SJCRH30 (cell line): ENCODE measurements at places on chromosomes 4 and X. TPM values are rescaled to one million over a fixed set of nuclear protein-coding genes. Genes with fewer than 3 reads are reported as not detected.

DNA sequence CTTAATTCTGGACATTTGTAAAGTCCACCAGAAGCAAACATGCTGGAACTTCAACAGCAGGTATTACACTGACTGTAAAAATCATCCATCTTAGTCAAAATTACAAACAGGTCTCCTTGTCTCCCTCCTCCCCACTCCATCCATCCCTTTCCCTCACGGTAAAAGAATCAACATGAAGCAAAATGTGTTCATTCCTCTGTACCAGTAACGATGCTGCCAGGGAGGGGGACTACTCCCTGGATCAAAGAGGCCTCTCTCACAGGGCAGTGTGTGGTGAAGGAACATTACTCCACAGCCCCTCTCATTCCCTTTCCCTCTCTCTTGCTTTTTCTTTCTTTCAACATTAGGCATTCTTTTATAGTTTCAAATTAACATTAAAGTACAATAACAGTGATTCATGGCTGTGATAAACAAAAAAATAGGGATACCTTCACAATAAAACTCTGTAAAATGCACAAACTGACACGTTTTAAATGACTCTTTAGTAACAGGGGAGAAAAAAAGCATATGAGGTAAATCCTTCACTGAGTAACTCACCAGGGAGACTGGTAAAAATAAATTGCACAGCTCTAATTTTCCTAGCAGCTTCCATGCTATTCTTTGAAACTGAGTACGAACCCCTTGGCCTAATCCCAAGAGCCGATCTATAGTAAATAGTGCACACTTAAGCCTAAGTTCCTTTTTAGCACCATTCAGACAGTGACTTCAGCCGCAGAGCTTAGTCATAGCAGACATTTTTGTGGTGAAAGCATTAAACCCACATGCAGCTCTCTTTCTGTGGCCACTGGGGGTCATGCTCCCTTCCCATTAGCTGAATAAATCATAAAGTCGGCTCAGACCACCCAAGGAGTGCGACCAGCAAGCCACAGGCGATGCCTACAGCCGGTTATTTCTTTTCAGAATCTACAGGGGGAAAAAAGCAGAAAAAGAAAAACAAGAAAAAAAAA is 215.6 kb upstream of the GYPA start:
- no peaks in the 10 kb centered on the region for H3K36me3 ChIP-seq
- H3K27me3 ChIP-seq, result no peaks in the 10 kb centered on the region
- H3K27ac ChIP-seq, result peak overlapping the region; percentile 85
- peak overlapping the region; percentile 20 for H3K4me3 ChIP-seq
- peak; percentile 96 for DNase-seq

GRCh38 chrX:103495786-103496185 is 23.5 kb downstream of the RAB40A start:
- H3K36me3 ChIP-seq, result no peaks in the 10 kb centered on the region
- no peaks in the 10 kb centered on the region for H3K4me1 ChIP-seq
- no peaks in the 10 kb centered on the region for H3K27me3 ChIP-seq
- DNase-seq, result no peak
- H3K27ac ChIP-seq, result no peak overlapping the region

DNA sequence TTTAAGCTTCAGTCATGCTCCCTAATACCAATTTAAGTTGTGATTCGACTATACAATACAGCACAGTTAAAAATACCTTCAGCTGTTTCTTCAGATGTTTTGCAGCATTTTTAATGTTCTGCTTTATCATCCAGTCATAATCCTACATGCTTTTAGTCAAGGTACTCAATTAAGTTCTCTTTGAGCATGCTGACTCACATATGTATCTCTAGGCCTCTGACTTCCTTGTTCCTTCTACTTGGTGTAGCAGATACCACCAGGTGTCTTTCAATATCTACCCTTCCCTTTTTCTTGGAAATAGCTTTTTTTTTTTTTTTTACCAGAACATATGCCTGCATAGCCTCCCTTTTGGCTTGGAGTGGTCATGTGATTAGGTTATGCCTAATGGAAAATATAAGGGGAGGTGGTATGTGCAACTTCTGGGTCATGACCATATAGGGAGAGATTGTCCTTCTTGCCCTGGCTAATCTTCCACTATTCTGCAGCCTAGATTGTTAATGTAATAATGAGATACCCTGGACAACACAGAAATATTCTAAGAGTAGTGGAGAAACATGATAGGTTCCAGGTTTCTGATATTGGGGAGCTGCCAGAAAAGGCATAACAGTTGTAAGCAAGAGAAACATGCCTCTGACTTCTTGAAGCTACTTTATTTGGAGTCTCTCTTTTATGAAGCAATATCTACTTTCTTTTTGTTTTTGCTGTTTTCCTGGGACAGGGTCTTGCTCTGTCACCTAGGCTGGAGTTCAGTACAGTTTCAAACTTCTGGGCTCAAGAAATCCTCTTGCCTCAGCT is 737.2 kb upstream of the SLIT2 start:
- no peak overlapping the region for H3K27ac ChIP-seq
- H3K36me3 ChIP-seq, result no peaks in the 10 kb centered on the region
- H3K27me3 ChIP-seq, result no peaks in the 10 kb centered on the region
- no peak for DNase-seq
- H3K4me1 ChIP-seq, result no peaks in the 10 kb centered on the region

GRCh38 chr4:103634236-103634635 is 85.5 kb downstream of the TACR3 start:
- H3K4me3 ChIP-seq, result no peak overlapping the region
- DNase-seq, result peak; percentile 40
- H3K27ac ChIP-seq, result no peak overlapping the region
- no peaks in the 10 kb centered on the region for H3K36me3 ChIP-seq

GRCh38 chr4:2257361-2258081 is 4.4 kb downstream of the MXD4 start:
- H3K27ac ChIP-seq, result no peak overlapping the region
- H3K27me3 ChIP-seq, result no peaks in the 10 kb centered on the region
- DNase-seq, result no peak
- H3K4me1 ChIP-seq, result no peaks in the 10 kb centered on the region
- no peaks in the 10 kb centered on the region for H3K36me3 ChIP-seq

- H3K4me1 ChIP-seq, result peaks cover 8% of the 10 kb centered on the region; the same call in 1 of the 2 replicates
- H3K27ac ChIP-seq, result no peak overlapping the region
- DNase-seq, result no peak
- no peak overlapping the region for H3K4me3 ChIP-seq
- H3K27me3 ChIP-seq, result no peaks in the 10 kb centered on the region
These were observed 5.9 kb downstream of the ADD1 start for GRCh38 chr4:2849267-2850152.

DNA sequence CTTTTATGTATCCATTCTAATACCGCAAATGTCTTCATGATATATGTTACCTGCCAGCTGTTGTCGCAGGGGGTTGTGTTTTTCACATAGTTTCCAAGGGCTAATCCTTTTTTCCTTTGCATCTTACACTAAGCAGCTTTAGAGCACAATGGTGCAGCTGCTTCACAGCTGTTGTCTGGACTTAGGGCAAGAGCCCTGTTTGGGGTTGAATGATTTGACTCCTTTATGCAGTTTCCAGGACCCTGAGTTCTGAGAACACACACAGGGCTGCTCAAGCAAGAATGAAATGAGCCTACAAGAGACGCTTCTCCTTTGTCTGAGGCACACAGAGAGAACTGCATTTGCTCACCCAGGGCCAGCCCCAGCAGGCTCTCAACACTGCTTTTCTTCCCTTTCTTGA is 20.2 kb downstream of the CCNG2 start:
- H3K27ac ChIP-seq, result peak overlapping the region; percentile 98
- peak; percentile 96 for DNase-seq
- H3K27me3 ChIP-seq, result no peaks in the 10 kb centered on the region
- H3K4me3 ChIP-seq, result peak overlapping the region; percentile 41
- H3K36me3 ChIP-seq, result no peaks in the 10 kb centered on the region

- H3K4me1 ChIP-seq, result peaks cover 21% of the 10 kb centered on the region
- no peak overlapping the region for H3K27ac ChIP-seq
- H3K36me3 ChIP-seq, result peaks cover 24% of the 10 kb centered on the region
- H3K27me3 ChIP-seq, result no peaks in the 10 kb centered on the region
These were observed 54.1 kb downstream of the RPS6KA3 start for GRCh38 chrX:20212486-20213089.

DNA sequence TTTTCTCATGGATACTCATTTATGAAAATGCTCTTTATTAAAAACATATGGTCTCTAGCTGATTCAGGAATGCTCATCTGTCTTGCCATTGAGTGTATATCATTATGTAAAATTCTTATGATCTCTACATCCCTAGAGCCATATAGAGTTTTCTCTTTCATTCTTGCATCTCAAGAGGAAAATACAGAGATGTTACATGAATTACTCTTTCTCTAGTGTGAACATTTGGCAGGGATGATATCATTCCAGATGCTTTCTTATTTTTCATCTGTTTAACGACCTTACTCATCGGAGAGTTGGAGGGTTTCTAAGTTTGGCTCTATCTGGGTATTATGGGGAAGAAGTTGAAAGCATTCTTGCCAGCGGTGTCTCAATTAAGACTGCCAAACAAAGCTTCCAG is 202.9 kb upstream of the SLC7A11 start:
- no peaks in the 10 kb centered on the region for H3K27me3 ChIP-seq
- DNase-seq, result no peak
- H3K4me1 ChIP-seq, result peaks cover 7% of the 10 kb centered on the region
- no peak overlapping the region for H3K27ac ChIP-seq
- no peaks in the 10 kb centered on the region for H3K36me3 ChIP-seq
- no peak overlapping the region for H3K4me3 ChIP-seq

DNA sequence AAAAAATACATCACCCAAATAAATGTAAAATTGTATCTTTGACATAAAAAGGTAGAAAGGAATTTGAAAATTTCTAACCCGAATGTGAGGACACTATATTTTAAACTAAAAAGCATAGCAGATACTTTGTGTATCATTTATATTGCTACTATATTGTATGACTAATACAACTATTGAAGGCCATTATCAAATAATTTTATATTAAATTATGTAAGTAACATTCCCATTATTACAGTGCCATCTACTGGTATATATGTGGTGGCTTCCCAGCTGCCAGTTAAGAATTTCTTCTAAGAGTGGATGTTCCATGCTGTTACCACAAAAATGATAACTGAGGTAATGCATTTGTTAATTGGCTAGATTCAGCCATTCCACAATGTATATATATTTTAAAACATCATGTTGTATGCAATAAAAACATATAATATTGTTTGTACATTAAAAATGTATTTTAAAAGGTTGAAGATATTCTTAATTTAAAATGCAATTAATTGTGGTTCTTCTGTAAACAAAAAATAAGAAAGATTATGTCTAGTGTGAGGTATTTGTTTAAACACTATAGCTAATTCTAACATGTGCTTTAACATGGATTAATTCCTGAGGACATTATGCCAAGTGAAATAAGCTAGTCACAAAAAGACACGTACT is 65.3 kb downstream of the EGF start:
- H3K4me3 ChIP-seq, result no peak overlapping the region
- H3K4me1 ChIP-seq, result peaks cover 17% of the 10 kb centered on the region
- H3K36me3 ChIP-seq, result no peaks in the 10 kb centered on the region
- no peak overlapping the region for H3K27ac ChIP-seq

DNA sequence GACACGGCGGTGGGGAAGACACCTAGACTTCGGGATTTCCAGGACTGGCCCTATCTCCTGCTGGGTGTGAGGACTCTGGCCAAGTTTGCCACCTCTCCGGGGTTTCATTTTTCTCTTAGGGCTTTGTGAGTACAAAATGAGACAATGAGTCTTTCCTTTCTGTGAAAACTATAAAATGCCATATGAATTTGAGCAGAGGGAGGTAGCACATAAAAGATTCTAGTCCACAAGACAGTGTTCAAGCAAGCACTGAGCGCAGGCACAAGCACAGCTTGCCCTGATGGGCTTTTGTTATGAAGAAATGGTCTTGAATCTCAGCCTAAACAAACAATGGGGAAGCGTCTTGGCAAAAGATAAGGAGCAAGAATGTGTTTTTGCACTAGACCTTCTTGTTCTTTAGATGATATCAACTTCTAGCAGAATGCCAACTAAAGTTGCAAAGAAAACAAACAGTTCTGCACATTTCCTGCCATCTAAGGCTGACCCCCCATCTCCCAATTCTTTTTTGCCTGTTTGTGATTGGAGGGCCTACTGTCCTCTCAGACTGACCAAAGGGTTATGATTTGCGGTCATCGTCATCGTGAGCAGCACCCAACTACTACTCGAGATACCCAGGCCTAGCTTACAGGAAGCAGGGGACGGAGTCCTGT is 73.0 kb upstream of the ZNF518B start:
- peaks cover 31% of the 10 kb centered on the region for H3K27me3 ChIP-seq
- H3K4me1 ChIP-seq, result no peaks in the 10 kb centered on the region
- no peak for DNase-seq
- no peak overlapping the region for H3K27ac ChIP-seq
- no peak overlapping the region for H3K4me3 ChIP-seq
- no peaks in the 10 kb centered on the region for H3K36me3 ChIP-seq

GRCh38 chr4:145179281-145179860 is 1.0 kb downstream of the OTUD4 start:
- peaks cover 2% of the 10 kb centered on the region; the same call in 1 of the 2 replicates for H3K36me3 ChIP-seq
- peak overlapping the region; percentile 88 for H3K4me3 ChIP-seq
- peaks cover 6% of the 10 kb centered on the region; the same call in 1 of the 2 replicates for H3K4me1 ChIP-seq
- peak; percentile 52 for DNase-seq
- H3K27ac ChIP-seq, result peak overlapping the region; percentile 81

GRCh38 chr4:5156682-5157081 is 105.4 kb downstream of the STK32B start:
- no peak overlapping the region for H3K4me3 ChIP-seq
- H3K4me1 ChIP-seq, result no peaks in the 10 kb centered on the region

DNA sequence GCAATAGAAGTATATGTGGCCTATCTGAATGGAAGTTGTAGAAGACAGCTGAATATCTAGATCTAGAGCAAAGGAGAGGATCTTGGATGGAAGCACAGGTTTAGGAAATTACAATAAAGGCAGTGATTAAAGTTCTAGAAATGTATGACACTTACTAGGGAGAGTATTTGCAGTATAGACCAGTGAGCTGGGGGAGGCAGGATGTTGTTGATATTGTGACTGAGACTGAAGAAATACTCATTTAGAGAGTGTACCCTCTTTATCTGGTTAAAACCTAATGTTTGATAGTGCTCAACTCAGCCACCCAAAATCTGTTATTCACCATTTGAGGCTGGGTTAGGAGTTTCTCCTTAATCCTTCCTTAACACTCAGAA is 439.5 kb downstream of the GRXCR1 start:
- H3K4me3 ChIP-seq, result no peak overlapping the region
- H3K27ac ChIP-seq, result no peak overlapping the region
- no peaks in the 10 kb centered on the region for H3K27me3 ChIP-seq
- no peak for DNase-seq

The ATP2B3 gene
- total RNA-seq, result 0.05 and 0.06 TPM in 2 replicates

The SPIN2A gene
- total RNA-seq, result 0.25 and 0.42 TPM in 2 replicates

The GRPR gene
- 0.16 and 0.25 TPM in 2 replicates for total RNA-seq

The SPARCL1 gene
- 0.18 TPM in 1 of 2 replicates, not detected in the other for total RNA-seq

The KLHL2 gene
- 12.5 and 17.2 TPM in 2 replicates for total RNA-seq

The MAGEE2 gene
- total RNA-seq, result not detected in 2 replicates

The NALF2 gene
- not detected in 2 replicates for total RNA-seq

The NEIL3 gene
- total RNA-seq, result 14.0 and 15.7 TPM in 2 replicates

The AFAP1 gene
- total RNA-seq, result 12.3 and 13.9 TPM in 2 replicates

The RPS6KA6 gene
- total RNA-seq, result 7.7 and 7.9 TPM in 2 replicates

The DUX4 gene
- total RNA-seq, result not detected in 2 replicates

The PIN4 gene
- 35.9 and 60.9 TPM in 2 replicates for total RNA-seq

The ACSL4 gene
- 28.7 and 31.2 TPM in 2 replicates for total RNA-seq
